ENCODE measurements at places on chromosomes 12 and 14. TPM values are rescaled to one million over a fixed set of nuclear protein-coding genes. Genes with fewer than 3 reads are reported as not detected.

The GSKIP gene
- 21.9 TPM for total RNA-seq

DNA sequence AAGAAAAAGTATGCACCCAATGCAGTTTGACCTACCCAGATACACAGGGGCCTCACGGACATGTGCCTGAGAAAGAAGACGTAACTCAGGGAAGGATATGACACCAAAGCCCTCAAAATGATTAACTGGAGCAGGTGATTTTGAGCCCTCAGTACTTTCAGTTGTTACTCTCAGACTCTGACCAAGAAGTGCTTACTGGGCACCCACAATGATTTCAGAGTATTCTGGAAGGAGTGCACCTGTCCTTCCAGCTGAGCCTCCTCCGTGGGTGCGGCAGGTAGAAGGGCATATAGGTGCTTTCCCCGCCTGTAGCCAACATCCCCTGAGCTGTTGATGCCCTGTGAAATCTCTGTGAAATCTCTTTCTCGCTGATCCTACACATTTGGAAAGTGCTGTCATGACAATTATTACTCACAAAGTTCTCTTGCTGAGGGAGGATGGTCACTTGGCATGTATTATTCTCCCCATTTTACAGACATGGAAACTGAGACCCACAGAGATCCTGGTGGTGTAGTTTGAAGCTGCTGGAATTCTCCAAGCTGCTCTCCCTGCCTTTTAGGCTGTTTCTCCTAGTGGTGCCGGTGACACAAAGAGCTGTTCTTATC is 154.3 kb upstream of the CCND2 start:
- DNase-seq, result peak; percentile 84

- peak; percentile 73 for DNase-seq
Observed at GRCh38 chr12:75641031-75641780, 129.8 kb upstream of the KRR1 start.

GRCh38 chr14:53979747-53980642 is 23.4 kb upstream of the BMP4 start:
- DNase-seq, result no peak

DNA sequence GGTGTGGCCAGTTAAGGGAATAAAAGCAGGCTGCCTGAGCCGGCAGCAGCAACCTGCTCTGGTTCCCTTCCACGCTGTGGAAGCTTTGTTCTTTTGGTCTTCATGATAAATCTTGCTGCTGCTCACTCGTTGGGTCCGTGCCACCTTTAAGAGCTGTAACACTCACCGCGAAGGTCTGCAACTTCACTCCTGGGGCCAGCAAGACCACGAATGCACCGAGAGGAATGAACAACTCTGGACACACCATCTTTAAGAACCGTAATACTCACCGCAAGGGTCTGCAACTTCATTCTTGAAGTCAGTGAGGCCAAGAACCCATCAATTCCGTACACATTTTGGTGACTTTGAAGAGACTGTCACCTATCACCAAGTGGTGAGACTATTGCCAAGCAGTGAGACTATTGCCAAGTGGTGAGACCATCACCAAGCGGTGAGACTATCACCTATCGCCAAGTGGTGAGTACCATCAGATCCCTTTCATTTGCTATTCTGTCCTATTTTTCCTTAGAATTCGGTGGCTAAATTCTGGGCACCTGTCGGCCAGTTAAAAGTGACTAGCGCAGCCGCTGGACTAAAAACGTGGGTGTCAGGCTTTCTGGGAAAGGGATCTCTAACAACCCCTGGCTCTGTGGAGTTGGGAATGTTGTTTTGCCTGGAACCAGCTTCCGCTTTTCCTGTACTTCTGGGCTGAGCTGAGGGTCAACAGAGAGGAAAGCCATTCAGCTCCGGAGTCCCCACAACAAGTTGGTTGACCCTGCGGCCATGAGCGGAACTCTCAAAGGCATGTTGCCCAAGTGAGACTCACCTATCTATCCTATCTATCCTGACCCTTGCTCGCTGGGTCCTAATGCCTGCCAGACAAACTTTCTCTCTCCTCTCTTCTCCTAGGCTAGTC is at the start of gene DHRS2:
TSS of gene DHRS2 (plus strand) at position 48 of the 895 bp plus-strand sequence. CDS start 2,501 bp downstream, outside the sequence.
- peak; percentile 16 for DNase-seq

Measured in activated CD8-positive, alpha-beta T cell treated with anti-CD3 and anti-CD28 coated beads for 36 hours (primary cell).